ENCODE measurements at places on chromosomes 16 and 17. TPM values are rescaled to one million over a fixed set of nuclear protein-coding genes. Genes with fewer than 3 reads are reported as not detected.

DNA sequence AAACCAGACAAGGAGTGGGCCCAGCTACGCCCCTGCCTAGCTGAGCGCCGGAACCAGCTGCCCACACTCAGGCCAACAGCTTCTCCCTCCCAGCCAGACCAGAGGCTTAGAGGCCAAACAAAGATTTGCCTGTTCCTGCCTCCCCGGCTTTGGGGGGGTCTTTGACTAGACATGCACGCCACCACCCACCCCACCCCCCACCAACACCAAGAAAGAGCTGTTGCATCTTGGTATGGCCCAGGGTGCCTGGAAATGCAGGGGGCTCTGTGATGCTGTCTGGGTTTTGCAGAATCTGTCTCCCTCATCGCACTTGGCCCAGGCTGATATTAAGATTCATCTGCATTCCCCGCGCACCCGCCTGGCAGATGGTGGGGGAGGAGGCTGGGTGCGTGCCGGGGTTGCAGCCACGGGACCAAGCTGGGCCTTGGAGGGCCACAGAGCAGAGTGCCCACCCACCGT lies 1.3 kb upstream of the NXPH3 start:
- no peak for DNase-seq

DNA sequence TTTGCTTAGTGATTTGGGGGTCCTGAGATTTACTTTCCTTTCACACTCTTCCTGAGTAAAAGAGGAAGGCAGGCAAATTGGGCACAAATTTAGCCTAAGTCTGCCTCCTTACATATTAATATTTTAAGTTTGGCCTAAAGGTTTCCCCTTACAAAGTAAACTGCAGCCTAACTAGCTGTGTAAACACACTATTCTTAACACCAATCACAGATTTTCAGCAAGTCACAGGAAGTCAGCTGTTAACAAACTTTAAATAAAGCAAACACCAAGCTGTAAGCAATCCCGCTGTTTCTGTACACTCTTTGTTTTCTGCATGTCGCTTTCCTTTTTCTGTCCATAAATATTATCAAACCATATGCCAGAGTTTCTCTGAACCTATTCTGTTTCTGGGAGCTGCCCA lies 45.1 kb upstream of the ABCC11 start:
- DNase-seq, result no peak

DNA sequence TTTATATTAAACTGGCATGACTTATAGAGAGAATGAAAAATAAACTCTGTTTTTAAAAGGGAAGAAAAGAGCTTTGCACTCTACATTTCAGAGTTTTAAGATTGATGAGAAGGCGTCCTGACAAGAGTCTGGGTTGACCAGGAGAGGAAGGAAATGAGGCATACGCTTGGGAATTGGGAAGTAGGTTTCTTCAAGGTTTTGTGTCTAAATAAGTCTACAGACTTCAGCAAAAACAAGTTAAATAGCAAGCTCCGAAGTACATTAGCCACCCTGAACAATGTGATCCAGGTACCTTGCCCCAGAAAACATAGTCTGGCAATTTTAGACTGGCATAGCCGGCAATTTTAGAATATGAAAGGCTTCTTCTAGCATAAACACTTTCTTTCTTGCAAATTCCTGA lies 28.5 kb upstream of the CCDC182 start:
- no peak for DNase-seq

- DNase-seq, result no peak
Observed at GRCh38 chr17:384622-385177, 32.1 kb upstream of the RPH3AL start.

DNA sequence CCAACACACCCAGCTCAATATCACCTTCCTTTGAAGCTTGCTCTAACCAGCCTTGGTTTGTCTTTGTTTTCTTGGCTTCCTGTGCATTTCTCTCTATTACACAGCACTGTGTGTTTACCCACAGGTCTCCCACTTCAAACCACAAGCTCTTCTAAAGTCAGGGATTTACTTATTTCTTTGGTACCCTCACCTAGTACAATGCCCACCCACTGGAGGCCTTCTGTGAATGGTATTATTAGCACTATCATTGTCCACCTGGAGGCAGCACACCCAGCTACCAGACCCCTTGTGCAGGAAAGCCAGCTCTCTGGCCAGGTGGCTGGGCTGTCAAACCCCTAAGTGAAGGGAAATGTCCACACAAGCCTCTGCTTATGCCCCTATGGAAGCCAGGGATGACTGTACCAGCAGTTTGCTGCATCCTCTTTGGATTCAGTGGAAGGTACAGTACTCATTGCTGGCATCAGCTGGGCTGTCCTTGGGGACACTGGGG lies 9.4 kb upstream of the TOP2A start:
- DNase-seq, result no peak

Gene CLDN9
- total RNA-seq, result 0.29 TPM

Gene NHLRC4
- total RNA-seq, result 0.35 TPM
